ENCODE measurements at places on chromosomes 7 and 10.

DNA sequence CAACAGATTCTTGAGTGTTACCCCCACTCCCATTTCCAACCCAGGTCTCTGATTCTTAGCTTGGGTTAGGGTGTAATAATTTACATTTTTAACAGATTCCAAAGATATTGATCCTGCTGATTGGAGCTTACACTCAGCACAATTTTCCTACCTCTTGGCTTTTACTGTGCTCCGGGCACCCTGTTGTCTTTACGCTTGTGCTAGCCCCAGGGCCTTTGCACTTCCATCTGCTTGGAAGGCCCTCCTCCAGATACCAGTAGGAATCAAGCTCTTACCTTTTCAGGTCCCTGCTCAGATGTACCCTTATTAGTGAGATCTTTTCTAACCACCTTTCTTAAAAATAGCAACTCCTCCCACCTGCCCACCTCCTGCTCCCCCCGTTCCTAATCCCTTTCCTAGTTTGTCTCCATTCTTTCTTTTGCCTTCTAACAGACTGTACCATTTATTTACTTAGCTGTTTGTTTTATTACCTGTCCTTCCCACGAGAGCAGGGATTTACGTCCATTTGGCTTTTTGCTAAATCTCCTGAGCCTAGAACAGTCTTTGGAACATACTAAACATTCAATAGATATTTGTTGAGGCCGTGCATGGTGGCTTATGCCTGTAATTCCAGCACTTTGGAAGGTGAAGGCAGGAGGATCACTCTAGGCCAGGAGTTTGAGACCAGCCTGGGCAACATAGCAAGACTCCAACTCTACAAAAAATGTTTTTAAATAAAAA, 316.3 kb downstream of the PRPF18 start:
- DNase-seq: no peak

- no peak for DNase-seq
These were observed 693 bp downstream of the CREB5 start for GRCh38 chr7:28413011-28413410.

- DNase-seq: no peak
These were observed 373.1 kb downstream of the DPP6 start for GRCh38 chr7:154425271-154425670.

DNA sequence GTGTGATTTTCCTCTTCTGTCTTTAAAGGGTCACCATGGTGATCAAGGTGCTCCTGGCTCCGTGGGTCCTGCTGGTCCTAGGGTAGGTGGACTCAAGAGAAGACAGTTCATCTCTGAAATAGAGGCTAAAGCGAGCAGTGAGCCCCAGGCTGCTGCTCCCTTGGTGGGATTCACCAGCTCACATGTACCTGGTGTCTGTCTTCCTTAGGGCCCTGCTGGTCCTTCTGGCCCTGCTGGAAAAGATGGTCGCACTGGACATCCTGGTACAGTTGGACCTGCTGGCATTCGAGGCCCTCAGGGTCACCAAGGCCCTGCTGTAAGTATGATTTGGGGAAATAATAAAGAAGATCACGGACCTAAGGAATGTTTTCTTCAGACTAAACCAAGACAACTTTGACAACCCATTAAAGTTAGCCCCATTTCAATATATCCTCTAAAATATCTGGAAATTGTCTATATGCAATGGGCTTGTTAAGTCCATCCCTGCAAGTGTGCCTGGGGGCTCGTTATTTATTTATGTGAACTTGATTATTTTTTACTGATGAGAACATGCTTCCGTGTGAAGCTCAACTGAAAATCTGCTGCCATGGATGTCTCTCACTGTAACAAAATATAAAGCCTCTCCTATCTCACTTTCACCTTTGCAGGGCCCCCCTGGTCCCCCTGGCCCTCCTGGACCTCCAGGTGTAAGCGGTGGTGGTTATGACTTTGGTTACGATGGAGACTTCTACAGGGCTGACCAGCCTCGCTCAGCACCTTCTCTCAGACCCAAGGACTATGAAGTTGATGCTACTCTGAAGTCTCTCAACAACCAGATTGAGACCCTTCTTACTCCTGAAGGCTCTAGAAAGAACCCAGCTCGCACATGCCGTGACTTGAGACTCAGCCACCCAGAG, 32.5 kb downstream of the COL1A2 start:
- DNase-seq: no peak

- no peak for DNase-seq
These were observed 241.7 kb upstream of the PLXNA4 start for GRCh38 chr7:132817949-132818348.

DNA sequence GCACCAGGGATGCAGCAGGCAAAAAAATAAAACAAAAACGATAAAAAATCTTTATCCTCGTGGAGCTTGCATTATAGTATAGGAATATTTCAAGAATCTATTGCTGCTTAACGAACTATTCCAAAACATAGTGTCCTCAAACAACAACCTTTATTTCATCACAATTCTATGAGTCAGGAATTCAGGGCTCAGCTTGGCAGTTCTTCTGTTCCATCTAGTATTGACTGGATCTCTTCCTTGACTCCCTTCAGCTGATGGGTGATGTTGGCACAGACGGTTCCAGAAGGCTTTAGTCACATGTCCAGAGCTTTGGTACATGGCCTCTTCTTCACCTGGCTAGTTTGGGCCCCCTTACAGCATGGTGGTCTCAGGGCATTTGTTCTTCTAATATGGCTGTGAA, 88.0 kb downstream of the RTKN2 start:
- DNase-seq: no peak

Measured in germinal center (tissue), 1 donor.